ENCODE measurements at places on chromosomes 2 and 18. TPM values are rescaled to one million over a fixed set of nuclear protein-coding genes. Genes with fewer than 3 reads are reported as not detected.
A peak's percentile ranks its signal among the peaks of the same experiment; 100 is the strongest.

Gene ABCB11
- 0.79 TPM for total RNA-seq

Gene MAP3K19
- not detected for total RNA-seq

Gene CAMKMT
- 11.7 TPM for total RNA-seq

Gene RSAD2
- 5.1 TPM for total RNA-seq

Gene ALK
- total RNA-seq = 0.10 TPM

Gene TMEM87B
- total RNA-seq = 22.2 TPM

Gene FN1
- total RNA-seq = 394 TPM

Gene DES
- total RNA-seq = 318 TPM

Gene XIRP2
- total RNA-seq = 20.7 TPM

Gene LTBP1
- total RNA-seq = 111 TPM

Gene SMC6
- 23.8 TPM for total RNA-seq

Gene SFT2D3
- 5.6 TPM for total RNA-seq

Gene EN1
- total RNA-seq = 12.0 TPM

Gene C18orf54
- total RNA-seq = 6.1 TPM

DNA sequence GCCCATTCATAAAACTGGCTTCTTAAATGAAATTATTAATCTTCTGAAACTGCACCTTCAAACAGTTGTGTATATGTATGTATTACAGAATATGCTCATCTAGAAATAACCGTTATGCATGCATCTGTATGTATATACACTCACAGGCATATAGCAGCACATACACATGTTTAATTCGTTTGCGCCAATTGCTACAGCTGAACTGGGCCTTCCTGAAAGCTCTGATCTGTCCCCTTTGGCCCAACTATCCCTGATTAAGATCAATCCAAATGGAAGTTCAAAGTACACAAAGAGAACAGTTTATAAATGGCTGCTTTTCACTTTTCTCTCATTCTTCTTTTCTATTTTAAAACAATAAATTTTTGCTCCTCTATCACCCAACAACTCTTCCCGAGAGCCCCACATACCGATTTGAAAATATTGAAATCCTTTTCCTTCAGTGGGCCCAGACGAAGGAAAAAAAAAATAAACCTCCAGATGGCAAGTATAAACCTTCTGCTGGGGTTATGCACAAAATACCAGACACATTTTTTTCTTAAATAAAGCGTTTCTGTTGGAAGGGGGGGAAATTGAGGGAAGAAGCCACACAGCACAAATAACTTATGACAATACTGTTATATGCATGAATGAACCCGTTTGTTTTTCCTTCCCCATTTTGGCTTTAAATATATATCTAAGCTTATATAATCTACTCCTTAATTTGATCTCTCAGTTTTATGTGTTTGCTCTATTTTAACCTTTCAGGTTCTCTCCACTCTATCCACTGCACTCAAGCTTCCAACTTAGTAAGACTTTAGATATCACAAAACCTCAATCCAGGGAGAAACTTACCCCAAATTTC lies 267.3 kb downstream of the TCF4 start:
- peak; percentile 72 for DNase-seq

GRCh38 chr2:33005057-33005456 lies 58.3 kb downstream of the LTBP1 start:
- DNase-seq = no peak

GRCh38 chr2:241912021-241912555 lies 42.6 kb downstream of the RTP5 start:
- no peak for DNase-seq

GRCh38 chr18:3526421-3527354 lies 76.7 kb downstream of the TGIF1 start:
- peak; percentile 85 for DNase-seq

DNA sequence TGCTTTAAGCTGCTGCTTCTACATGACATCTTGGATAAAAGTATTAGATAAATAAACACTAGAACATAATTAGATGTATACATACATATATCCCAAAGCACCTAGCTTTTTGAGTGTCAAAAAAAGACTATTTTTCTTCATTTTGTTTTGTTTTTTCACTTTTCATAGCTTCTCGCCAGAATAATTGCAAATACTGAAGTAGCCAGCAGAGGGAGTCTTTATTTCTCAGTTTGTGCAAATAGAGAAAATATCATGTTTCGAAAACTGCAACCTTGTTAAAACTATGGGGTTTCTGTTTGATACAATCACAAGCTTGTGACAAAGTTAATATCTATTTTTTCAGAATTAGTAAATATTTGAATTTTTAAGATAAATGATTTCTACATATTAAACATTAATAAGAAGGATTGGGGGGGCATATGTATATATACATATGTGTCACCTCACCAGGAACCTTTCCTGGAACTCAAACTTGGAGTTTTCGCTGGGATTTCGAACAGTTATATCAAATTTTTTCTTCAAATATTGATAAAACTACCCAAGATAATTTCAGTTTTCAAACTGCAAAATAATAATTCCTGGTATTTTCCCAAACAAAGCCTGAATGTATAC lies 61.0 kb downstream of the GRB14 start:
- peak; percentile 4 for DNase-seq

- DNase-seq = no peak
These were observed 7.0 kb downstream of the SLC14A1 start for GRCh38 chr18:45730832-45731575.

DNA sequence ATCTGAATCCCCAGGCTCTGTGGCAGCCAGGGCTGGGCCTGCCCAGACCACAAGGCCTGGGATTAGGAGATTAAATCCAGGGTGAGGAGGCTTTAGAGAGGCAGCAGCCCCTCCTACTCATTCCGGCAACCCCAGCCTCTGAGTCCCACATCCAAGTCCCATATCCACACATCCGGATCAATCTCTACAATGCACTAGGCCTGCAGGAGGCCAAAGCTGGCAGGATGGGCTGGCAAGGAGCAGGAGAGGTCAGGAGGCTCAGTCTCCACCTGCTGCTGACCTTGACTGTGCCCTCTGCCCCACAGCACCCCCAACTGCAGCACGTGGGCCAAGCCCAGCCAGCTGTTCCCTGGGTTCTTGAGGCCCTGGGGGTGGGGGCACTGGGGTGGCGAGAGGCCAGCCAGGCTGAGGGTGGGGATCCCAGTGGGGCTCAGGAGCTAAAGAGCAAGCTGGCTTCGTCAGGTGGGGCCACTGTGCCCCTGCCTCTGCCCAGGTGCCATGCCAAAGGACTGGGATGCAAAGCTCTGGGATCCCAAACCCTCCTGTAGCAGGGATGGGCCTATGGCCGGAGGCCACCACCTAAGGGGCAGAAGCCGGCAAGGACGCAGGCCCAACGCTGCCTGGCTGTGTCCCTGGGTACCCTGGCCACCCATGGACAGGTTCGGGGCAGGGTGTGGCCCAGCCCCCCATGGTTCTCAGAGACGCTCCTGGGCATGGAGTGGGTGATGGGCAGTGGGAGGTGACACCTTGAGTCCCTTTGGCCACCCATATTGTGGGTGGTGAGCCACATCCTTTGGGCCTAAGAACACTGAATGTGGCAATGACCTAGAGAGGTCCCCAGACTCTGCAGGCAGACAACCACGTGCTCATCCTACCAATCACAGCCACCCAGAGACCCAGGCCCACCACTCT lies 3.2 kb downstream of the KIF1A start:
- DNase-seq = no peak

DNA sequence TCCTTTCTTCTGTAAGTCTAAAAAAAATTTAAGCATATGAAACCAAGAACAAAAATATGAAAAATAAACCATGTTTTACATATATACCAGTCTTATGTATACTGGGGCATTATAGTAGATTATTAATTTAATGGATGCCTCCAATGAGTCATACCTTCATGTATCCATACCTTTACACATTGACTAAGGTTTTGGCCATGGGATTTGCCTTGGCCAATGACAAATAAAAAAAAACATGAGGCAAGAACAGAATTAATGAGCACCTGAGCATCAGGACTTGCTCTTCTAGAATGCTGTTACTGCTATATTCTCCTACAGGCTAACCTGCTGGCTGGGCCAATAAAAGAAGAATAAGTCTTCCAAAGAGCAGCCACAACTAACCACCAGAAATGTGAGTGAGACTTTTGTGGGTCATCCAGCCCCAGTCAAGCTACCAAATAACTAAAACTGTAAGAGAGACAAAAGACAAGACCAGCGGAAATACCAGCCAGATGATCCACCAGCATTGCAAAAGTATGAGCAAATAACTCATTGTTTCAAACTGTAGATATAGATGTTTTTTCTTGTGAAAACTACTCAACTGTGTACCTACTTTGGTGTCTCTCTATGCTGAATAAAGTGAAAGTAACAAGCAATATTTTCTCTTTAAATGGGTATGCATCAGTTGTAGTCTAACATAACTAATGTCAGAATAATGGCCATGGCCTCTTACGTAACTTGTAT lies 749.6 kb upstream of the VRK2 start:
- DNase-seq = no peak

DNA sequence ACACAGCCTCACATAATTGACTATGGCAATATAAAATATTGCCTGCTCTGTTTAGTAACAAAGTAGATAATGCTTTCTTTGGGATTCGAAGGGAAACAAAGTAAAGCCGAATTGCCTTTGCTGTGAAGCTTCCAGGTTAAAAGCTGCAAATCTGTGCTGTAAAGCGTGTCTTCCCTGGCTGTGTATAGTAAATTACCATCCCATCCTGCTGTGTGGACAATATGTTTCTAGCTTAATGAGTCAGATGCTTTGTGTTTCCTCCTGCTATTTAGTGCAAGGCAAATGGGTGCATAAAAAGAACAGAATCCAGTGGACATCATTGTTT lies 265.1 kb downstream of the SOCS6 start:
- no peak for DNase-seq

DNA sequence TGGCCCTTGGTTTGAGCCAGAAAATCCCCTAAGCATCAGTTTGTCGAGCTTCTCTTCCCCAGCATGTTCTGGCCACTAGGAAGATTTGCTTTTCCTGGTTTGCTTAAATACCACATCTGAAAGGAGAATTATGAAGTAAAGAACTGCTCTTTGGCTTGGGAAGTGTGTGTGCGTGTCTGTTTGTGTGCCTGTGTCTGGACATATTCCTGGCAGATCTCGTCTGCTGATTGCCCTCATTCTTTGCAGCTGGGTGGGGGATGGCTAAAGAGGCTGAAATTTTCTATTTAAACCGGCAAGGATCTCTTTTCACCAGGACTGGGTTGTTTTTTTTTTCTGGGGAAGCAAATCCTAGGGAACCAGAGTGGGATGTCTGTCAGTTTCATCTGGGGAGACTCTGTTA lies 57.3 kb upstream of the MBOAT2 start:
- DNase-seq = no peak

DNA sequence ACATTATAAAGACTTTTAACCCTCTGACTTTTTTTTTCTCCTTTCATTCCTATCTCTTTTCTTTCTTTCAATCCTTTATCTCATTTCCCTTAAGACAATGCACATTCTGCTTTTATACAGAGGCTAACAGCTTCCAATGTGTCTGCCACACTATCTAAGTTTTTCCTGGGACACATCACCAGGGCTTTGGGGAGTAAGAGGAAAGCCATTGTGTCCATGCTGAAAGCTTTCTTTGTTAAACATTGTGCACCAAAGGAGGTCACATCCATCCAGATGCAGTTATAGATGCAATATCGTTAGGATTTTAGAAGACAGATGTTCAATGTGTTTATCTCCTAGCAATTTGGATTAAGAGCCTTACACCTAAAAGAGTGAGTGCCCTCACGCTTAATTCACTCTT lies 534.1 kb downstream of the CNTNAP5 start:
- DNase-seq = no peak

DNA sequence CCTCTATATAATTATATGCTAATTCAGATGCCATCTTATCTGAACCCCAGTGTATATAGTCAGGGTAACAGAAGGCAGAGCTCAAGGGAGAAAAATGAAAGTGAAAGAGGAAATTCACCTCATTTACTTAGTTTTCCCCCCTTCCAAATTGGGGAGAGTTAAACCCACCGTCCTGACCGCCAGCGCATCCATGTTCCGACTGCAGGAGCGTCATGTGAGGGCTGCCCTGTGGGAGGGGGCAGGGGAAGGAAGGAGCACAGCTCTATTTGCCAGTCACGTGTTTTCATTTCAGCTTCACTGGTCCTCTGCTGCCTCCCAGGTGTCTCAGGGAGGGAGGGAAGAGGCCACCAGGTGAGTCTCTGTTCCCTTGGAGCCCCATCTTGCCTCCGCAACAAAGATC lies 13.2 kb downstream of the CNNM4 start:
- DNase-seq = no peak

- DNase-seq = no peak
These were observed 103.5 kb upstream of the MAP3K20 start for GRCh38 chr2:172972005-172972619.

GRCh38 chr2:44348400-44348799 lies 12.9 kb downstream of the PREPL start:
- peak; percentile 52 for DNase-seq

DNA sequence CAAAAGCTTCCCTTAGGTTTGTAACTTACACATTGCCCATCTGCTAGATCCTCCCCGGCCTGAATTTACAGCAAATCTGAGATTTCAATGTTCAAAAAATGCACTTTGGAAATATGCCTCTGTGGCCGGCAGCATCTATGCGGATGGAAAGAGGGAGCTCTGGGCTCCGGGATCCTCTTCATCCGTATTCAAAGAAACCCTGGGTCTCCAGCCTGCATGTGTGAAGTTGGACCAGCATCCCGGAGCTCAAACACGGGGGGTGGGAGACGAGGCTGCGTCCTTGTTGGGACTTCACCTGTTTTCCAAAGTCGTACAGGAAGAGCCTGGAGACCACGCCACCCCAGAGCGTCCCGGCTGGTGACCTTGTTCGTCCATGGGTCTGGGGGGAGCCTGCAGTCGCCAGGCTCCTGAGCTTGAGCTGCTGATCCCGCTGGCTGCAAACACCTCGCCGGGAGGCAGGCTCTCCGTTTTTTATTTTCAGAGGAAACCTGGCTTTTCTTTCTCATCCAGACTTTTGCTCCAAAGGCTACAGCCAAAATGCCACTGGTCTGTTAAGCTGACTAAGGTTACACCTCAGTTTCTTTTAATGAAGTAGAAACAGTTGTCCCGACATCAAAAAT lies 77.4 kb downstream of the PTGR3 start:
- no peak for DNase-seq

- no peak for DNase-seq
These were observed 36.2 kb downstream of the NGEF start for GRCh38 chr2:232976666-232977437.

GRCh38 chr2:143824791-143825190 lies 695.1 kb downstream of the ZEB2 start:
- no peak for DNase-seq

- no peak for DNase-seq
These were observed 345.7 kb upstream of the SPRED2 start for GRCh38 chr2:65778137-65778536.

- DNase-seq = peak; percentile 17
These were observed 3.0 kb downstream of the INHBB start for GRCh38 chr2:120348737-120349439.
